ENCODE measurements at places on chromosomes 16 and 17.

DNA sequence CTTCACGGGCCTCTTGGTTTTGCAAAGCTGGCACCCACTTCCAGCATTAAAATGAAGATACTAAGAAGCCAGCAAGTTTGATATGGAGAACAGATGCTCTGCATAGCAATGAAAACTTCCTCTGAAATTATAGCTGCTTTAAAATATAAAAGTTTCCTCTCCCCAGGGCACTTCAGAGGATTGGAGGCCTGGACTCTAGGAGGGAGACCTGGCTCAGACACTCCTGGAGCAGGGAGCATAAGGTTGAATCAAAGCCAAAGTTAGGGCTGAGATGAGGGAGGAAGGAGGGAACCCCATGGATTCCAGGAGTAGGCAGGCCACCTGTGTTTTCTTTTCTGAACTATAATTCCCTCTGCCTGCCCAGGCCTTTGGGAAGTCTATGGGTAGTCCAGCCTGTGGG lies 176.0 kb upstream of the RPL38 start:
- DNase-seq, result no peak

DNA sequence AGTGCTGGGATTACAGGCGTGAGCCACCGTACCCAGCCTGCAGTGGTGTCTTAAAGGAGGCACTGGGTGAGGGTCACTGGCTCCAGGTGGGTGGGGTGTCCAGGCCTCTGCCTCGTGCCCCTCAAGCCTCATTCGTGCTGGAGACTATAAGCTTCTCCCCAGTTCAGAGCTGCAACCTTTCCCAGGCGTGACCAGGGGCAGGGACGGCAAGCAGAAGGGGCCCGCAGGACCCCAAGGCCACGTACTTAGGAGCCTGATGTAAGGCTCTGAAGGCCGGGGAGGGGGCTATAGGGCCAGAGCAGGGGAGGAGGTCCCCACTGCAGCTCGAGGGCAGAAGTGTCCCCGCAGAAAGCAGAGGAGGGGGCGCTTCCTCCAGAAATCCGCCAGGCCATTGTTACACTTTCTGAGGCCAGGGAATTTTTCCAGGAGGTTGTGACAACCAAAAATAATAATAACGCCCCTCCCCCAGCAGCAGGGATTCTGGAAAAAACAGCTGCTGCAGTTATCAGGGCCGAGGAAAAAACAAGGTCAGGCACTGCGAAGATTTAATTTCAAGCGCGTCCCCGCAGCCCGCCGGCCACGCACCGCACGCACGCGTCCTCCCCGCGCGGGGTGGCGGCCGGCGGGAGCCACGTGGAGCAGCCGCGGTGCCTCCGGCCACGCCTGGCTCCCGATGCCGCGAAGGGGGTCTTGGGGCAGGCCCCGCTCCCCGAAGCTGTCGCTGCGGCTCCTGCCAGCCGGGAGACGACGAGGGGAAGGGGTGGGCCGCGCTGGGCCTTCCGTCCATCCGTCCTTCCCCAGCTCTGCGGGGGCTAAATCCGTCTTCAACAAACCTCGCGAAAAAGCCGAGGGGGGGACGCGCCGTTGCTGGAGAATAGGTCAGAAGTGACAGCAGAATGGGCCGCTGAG lies 45.8 kb upstream of the SLC38A10 start:
- DNase-seq, result no peak

DNA sequence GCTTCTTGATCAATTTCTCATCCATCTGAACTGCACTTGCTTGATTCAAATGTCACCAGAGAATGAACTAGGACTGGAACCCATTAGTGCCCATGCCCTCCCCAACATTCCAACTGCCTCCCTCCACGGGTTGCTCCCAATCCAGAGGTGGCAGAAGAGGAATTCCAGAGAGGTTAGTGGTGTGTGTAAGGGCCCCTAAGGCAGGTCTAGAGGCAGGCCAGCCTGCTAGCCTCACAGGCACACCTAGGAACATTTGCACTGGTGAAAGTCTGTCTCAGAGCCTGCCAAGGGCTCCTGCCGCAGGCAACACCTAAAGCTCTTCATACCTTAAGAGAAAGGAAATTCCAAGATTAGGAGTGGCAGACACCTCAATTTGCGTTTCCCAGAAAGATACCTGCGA lies 21.2 kb upstream of the CMTM4 start:
- DNase-seq, result no peak

DNA sequence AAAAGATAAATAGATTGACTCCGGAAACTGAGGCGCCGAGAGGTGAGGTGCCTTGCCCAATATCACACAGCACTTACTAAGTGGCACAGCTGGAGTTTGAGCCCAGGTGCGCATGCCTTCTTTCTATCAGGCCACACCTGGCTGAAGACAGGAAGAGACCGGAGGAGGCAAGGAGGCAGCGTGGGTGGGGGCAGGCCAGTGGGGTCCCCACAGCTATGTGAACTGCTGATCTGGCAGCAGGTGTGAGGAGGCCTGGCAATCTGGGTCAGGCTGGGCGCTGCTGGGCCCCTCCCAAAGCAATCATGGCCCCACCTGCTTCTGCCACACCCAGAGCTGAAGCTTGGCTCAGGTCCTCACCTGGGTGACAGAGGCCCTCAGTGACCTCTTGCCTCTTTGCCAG lies 1.9 kb upstream of the GDPD3 start:
- DNase-seq, result peak; percentile 49

- DNase-seq, result no peak
These were observed 112.7 kb downstream of the NPIPB5 start for GRCh38 chr16:22623351-22623781.

DNA sequence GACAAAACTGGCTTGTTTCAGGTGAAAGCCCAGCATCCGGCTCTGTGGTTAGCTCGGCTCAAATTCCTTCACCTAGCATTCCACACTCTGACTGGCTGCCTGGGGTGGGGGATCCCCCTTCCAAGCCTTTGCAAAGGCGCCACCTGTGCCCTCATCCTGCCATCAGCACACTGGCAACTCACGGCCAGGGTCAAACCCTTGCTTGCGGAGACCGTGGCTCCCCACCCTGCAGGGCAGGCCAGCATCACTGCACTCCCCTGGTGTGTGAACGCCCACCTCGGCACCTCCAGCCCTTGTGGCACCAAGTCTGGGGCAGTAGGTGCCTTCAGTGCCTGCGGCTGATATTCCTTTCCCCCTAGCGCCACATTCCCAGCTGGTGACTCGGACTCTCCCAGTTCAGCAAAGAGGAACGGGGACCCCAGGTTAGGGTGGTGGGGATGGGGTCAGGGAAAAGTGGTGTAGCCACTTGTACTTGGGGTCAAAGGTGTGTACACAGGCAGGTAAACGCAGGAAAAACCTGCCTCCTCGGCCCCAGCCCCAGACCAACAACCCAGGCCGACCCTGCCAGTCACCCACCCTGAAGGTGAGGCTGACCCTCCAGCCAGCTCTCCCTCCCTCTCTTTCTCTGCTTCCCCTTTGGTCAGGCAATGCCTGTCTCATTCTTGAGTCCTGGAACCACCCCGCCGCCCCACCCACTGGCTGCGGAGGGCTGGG lies 1.1 kb downstream of the FLII start:
- peak; percentile 13 for DNase-seq

- peak; percentile 81 for DNase-seq
These were observed at the start of the genes ACADVL and DLG4 for GRCh38 chr17:7219812-7220592. Gene ACADVL (plus strand): TSS chr17:7219938. CDS start chr17:7219985, 47 bp downstream. Gene DLG4 (minus strand): TSS chr17:7219836.

DNA sequence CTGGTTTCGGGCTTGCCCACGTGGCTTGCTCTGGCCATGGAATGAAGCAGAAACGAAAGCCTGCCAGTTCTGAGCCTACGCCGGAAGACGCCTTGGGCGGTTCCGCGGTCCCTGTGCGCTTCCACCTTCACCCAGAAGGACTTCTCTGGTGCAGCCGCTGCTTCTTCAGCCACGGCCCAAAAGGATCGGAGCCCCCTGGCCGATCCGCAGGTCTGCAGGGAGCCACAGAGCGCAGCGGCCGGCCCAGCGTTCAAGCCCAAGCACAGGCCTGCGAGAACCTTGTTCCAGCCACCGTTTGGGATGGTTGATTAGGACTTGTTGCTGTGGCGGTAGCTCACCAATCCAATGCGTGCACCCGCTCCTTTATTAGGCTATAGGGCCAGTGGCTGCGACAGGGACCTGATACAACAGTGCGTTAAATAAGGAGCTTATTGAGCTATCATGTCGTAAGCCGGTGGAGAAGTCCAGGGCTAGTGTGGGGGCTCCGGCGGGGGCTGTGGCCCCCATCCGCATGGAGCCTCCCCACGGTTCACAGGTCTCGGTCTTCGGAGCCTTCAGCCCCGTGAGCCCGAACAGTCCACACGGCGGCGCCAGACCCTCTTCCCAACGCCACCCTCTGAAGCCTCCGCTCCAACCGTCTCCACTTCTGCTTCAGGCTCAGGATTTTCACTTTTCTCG lies 10.2 kb upstream of the MPP2 start:
- DNase-seq, result peak; percentile 46

GRCh38 chr16:27495191-27495590 lies 54.5 kb downstream of the GTF3C1 start:
- DNase-seq, result no peak

- DNase-seq, result peak; percentile 65
These were observed 21.1 kb downstream of the CDR2 start for GRCh38 chr16:22353191-22353919.

DNA sequence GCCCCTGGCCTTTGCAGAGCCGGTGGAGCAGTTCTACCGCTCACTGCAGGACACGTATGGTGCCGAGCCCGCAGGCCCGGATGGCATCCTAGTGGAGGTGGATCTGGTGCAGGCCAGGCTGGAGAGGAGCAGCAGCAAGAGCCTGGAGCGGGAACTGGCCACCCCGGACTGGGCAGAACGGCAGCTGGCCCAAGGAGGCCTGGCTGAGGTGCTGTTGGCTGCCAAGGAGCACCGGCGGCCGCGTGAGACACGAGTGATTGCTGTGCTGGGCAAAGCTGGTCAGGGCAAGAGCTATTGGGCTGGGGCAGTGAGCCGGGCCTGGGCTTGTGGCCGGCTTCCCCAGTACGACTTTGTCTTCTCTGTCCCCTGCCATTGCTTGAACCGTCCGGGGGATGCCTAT lies 29.5 kb downstream of the CIITA start:
- DNase-seq, result no peak

GRCh38 chr16:68873635-68874471 lies 30.5 kb downstream of the TANGO6 start:
- no peak for DNase-seq

DNA sequence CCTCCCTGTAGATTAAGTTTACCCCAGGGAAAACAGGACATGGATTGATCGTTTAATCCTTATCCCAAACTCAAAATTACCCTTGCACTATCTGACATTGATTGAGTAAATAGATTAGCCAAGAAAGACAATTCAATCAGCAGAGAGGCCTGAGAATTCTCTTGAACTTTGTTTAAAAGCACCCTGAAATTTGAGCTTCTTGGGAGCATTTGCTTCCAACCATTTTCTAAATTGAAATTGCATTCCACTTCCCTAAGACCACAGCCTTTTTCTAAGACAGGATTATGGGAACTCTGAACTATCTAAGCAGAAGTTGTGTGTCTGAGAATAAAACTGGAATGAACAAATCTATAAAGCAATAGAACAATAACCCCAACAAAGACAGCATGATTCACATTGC lies 76.6 kb upstream of the TNRC6A start:
- no peak for DNase-seq

- DNase-seq, result no peak
These were observed 227.5 kb downstream of the SPECC1 start for GRCh38 chr17:20236578-20237227.

DNA sequence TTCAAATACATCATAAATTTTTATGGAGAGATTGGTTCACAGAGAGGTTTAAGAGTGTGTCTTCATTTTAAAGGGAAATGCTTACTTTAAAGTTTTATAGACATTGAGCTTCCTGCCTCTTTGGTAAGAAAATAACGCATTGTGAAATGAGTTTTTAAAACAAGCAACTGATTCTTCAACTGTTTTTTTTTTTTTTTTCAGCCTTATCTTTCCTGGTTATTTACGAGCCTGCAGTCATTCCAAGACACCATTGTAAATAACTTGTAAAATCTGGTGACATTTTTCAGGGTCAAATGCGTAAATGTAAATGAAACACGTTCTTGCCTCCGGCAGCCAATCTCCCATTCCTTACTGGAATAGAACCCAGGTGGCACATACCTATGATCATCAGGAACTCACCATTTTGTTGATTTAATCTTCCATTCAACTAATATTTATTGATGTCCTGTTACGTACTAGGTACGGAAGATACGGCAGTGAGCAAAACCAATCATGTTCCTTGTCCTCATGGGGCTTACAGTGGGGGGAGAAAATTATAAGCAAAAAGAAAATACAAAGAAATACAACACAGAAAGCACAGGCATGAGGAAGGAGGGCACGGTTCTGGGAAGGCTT lies 33.2 kb upstream of the CDYL2 start:
- DNase-seq, result no peak

GRCh38 chr17:47836601-47837000 lies 4.5 kb downstream of the SCRN2 start:
- DNase-seq, result no peak

DNA sequence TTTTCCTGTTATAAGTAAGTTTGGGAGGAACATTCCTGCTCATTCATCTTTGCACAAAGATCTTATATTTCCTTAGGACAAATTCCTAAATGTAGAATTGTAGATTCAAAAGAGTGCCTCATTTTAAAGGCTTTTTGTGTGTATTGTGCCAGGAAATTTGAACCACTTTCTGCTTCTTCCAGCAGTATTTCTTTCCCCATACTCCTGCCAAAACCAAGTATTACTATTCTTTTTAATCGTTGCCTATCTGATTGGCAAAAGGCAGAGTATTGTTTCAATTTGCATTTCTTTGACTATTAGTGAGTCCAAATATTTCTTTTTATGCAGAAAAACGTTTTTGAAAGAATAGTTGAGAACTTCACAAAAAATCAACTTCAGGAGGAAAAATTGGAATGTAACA lies 9.3 kb downstream of the ANKS4B start:
- DNase-seq, result no peak

DNA sequence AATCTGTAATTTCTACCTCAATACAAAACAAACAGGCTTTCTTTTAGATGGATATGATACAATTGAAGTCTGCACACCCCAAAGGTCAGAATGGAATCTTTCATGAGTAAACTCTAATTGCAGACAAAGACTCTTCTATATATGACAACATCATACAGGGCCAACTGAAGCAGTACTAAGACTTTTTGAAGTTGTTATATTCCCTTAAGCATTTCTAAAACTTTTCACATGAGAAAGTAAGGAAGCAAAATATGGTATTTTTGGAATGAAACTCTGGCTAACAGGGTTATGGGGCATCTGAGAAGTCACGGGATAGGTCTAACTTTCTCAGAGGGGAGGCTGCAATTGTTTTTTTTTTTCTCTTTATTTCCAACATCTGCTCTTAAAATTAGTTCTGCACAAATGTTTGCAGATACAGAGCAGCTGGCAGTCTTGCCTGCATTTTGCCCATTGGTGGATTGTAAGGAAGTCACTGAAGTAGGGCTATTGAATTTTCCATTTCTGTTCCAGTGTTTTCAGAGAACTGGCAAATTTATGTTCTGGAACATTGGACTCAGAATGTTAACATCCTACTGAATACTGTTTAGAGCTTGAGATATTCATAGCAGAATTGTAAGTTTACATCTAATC lies 59.1 kb downstream of the SSH2 start:
- DNase-seq, result no peak

Data from CD4-positive, alpha-beta T cell treated with Interleukin-2 at 100 ng/mL for 4 hours (primary cell).